ENCODE measurements at places on chromosomes 7 and 10.
A peak's percentile ranks its signal among the peaks of the same experiment; 100 is the strongest.

GRCh38 chr7:100964630-100965029, 4.7 kb upstream of the MUC12 start:
- no peak for DNase-seq

- no peak for DNase-seq
Observed at GRCh38 chr7:129874722-129875121, 78.0 kb downstream of the UBE2H start.

DNA sequence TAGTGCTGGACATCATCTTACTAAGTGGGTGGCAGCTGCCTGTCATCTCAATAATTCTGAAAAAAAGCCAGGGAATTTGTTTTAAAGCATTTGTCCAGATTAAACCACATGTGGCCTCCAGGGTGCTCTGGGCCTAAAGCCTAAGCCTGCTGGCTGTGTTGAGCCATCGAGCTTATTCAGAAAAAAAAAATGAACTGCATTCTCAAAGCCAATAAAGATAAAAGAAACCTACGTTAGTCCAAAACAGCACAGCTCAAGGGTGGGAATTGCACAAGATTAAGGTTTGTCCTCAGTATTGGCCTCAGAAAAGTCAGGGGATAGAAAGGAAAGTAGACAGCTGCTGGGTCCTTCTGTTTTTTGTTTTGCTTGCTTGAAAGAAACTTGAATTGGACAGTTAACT, 22.6 kb upstream of the PRTFDC1 start:
- peak; percentile 50 for DNase-seq

DNA sequence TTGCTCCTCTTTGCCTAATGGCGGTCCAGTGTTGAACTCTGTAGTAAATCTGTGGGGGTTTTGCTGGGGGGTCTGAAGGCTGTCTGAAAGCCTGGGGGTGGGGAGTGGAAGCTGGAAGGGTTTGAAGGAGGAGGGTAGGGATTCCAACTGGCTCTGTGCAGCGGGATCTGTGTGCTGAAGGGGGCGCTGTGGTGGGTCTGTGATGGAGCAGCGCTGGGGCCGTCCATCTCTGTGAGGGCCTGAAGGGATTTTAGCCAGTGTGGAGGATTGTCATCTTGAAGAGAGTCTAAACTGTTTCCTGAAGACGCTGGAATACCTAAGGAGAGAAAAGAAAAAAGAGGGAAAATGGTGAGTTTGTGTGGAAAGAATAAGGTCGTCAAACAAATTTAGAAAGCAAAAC, 129.2 kb downstream of the STRA8 start:
- no peak for DNase-seq

DNA sequence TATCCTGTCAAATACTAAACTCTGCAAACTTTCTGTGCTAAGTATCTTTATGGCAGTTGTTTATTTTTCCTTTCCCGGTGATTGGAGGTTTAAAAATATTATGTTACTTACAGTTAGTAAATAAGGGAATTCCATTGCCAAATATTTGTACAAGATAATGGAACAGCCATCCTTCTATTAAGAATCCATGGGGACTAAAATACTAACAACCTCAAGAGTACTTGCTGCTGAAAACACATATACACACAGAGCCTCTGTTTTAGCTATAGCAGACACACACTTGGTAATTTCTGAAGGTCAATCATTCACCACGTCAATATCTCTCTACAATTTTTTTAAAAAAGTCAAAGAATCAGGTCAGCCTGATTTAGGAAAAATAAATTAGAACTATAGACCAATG, 32.4 kb downstream of the TSPAN12 start:
- no peak for DNase-seq
